Activated CD4-positive, alpha-beta T cell treated with anti-CD3 and anti-CD28 coated beads, Interleukin-2, amount 10 ng/mL, durations not matched to agents 7 days and 5 days (primary cell): ENCODE measurements at places on chromosomes 7 and 10.
A peak's percentile ranks its signal among the peaks of the same experiment; 100 is the strongest.

- H3K4me3 ChIP-seq = no peak overlapping the region
- no peak overlapping the region for H3K27ac ChIP-seq
- H3K36me3 ChIP-seq = peaks cover 49% of the 10 kb centered on the region
- H3K27me3 ChIP-seq = no peaks in the 10 kb centered on the region
- no peak for DNase-seq
These were observed 18.3 kb downstream of the TACR2 start for GRCh38 chr10:69398466-69398865.

DNA sequence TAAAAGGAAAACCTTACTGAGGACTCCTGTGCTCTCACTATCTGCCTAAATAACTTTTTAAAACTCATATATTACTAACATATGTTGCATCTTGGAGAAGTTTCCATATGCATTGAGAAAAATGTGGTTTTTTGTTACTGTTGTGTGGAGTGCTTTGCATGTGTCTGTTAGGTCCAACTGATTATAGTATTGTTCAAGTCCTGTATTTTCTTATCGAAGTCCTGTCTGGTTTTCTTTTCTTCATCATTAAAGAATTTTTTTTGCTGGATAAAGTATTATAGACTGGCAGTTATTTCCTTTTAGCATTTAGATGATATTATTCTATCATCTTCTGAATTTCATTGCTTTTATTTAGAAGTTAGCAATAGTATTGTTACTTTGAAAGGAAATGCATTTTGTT, 59.5 kb upstream of the ACSM6 start:
- no peak overlapping the region for H3K4me3 ChIP-seq
- no peaks in the 10 kb centered on the region for H3K4me1 ChIP-seq
- no peaks in the 10 kb centered on the region for H3K27me3 ChIP-seq
- H3K27ac ChIP-seq = no peak overlapping the region

DNA sequence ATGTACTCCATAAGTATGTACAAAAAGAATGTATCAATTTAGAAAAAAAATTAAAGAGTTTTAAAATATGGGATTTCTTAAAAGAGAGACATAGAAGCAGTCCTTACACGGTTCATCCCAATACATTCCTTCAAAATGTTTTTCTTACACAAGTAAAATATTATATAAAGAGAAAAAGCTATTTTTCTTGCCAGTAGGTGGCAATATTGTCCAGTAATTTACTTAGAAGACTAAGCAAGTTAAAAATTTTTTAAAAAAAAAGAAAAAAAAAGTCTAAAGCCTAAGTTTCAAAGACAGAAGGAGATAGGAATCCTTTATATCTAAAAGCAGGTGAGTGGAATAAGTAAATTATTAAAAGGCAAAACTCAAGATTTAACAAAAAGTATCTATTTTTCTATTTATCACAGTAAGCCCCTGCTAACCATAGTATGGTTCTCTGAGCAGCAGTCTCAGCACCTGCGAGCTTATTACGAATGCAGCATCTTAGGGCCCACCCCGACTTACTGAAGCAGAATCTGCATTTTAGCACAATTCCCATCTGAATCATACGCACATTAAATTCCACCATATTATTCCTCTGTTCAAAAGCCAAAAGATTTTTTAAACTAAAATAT, 240.6 kb downstream of the DGKI start:
- H3K4me3 ChIP-seq = no peak overlapping the region
- no peaks in the 10 kb centered on the region for H3K4me1 ChIP-seq
- peaks cover 4% of the 10 kb centered on the region for H3K27me3 ChIP-seq
- no peak for DNase-seq

- H3K4me1 ChIP-seq = peaks cover 32% of the 10 kb centered on the region
- no peak overlapping the region for H3K4me3 ChIP-seq
- H3K27ac ChIP-seq = no peak overlapping the region
- no peaks in the 10 kb centered on the region for H3K27me3 ChIP-seq
These were observed 14.6 kb downstream of the SND1 start for GRCh38 chr7:127666602-127667001.

DNA sequence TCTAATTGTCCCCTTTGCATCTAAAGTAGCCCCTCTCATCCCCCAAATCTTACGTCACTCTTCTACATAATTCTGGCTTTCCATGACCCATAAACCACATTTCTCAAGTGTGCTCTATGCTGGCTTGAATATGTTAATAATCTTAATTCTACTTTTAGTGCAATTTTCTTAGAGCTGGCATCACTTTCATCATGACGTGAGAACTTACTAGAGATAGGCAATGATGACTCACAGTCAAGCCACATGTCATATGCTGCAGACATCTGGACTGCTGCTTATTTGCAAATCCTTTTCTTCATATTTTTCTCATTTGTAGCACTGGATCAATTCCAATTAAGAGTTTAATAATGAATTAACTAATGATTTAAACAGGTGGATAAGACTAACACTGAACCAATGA, 260.7 kb upstream of the PRKCQ start:
- H3K27me3 ChIP-seq = peaks cover 12% of the 10 kb centered on the region
- no peaks in the 10 kb centered on the region for H3K4me1 ChIP-seq
- no peak for DNase-seq
- H3K36me3 ChIP-seq = no peaks in the 10 kb centered on the region
- no peak overlapping the region for H3K4me3 ChIP-seq

GRCh38 chr10:43923328-43923727, 274.6 kb upstream of the ZNF32 start:
- no peaks in the 10 kb centered on the region for H3K36me3 ChIP-seq
- H3K4me1 ChIP-seq = no peaks in the 10 kb centered on the region
- H3K27me3 ChIP-seq = no peaks in the 10 kb centered on the region
- no peak overlapping the region for H3K4me3 ChIP-seq

DNA sequence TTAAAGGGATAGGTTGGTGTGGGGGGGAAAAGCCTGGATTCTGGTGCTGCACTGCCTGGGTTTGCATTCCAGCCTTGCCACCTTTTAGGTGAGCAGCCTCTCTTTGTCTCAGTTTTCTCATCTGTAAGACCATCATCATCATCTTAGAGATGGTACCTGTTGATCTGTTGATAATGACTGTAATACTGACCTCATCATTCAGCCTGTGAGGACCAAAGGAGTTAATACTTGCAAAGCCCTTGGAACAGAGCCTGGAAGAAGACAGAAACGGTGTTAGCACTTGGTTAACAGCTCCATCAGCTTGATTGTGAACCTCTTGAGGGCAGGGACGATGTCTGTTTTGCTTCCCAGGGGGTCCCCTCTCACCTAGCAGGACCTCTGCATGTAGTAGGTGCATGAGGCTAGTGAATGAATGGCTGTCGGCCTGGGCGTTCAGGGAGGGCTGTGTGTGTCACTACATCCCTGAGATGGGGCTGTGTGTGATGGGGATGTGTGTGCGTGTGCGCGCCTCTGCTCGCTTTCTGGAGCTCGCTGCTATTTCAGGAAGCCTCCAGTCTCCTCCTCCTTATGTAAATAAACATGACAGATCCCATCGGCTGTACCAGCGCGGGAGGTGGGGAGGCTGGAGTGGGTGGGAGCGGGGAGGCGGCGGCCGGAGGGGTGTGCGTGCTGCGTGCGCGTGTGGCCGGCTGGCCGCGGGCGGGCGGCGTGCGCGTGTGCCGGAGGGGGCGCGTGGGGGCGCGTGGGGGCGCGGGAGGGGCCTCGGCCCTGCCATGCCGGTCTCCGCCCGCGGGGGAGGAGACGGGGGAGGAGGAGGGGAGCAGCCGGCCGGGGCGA, 61.2 kb downstream of the NEURL1 start:
- peaks cover 11% of the 10 kb centered on the region for H3K4me1 ChIP-seq
- H3K27me3 ChIP-seq = peaks cover 34% of the 10 kb centered on the region
- H3K36me3 ChIP-seq = no peaks in the 10 kb centered on the region
- DNase-seq = peak; percentile 11
- H3K27ac ChIP-seq = no peak overlapping the region

DNA sequence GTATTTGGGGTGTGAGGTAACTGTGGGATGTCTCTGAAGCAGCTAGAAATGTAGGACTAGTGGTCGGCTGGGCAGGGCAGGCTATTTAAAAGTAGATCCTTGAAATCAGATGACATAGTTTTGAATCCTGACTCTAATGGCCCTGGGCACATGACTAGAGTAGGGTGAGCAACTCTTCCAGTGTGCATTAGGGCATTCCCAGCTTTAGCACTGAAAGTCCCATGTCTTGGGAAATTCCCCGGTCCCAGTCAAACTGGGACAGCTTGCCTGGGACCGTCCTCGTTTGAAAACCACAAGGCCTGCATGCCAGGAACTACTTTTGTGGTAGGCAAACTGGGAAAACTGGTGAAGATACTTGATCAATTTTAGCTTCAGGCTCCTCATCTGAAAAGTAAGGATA, 255.3 kb downstream of the PTEN start:
- H3K27ac ChIP-seq = no peak overlapping the region
- peaks cover 4% of the 10 kb centered on the region for H3K27me3 ChIP-seq
- no peaks in the 10 kb centered on the region for H3K36me3 ChIP-seq
- H3K4me3 ChIP-seq = no peak overlapping the region
- peaks cover 16% of the 10 kb centered on the region for H3K4me1 ChIP-seq
- DNase-seq = no peak

GRCh38 chr10:128047351-128047750, 78.9 kb downstream of the MKI67 start:
- H3K36me3 ChIP-seq = peaks cover 39% of the 10 kb centered on the region
- peak overlapping the region; percentile 97 for H3K27ac ChIP-seq
- H3K27me3 ChIP-seq = no peaks in the 10 kb centered on the region
- peak; percentile 91 for DNase-seq

- no peak for DNase-seq
- no peaks in the 10 kb centered on the region for H3K27me3 ChIP-seq
- no peak overlapping the region for H3K4me3 ChIP-seq
- H3K36me3 ChIP-seq = no peaks in the 10 kb centered on the region
These were observed 883.8 kb downstream of the LRMDA start for GRCh38 chr10:76315240-76315639.

GRCh38 chr7:95919556-95919955, 147.2 kb downstream of the DYNC1I1 start:
- H3K36me3 ChIP-seq = no peaks in the 10 kb centered on the region
- peaks cover 18% of the 10 kb centered on the region for H3K27me3 ChIP-seq
- no peak for DNase-seq
- H3K27ac ChIP-seq = no peak overlapping the region
- H3K4me1 ChIP-seq = peaks cover 7% of the 10 kb centered on the region

GRCh38 chr7:157204134-157204533, 65.4 kb downstream of the UBE3C start:
- no peak overlapping the region for H3K27ac ChIP-seq
- no peak overlapping the region for H3K4me3 ChIP-seq
- no peak for DNase-seq
- H3K27me3 ChIP-seq = no peaks in the 10 kb centered on the region

DNA sequence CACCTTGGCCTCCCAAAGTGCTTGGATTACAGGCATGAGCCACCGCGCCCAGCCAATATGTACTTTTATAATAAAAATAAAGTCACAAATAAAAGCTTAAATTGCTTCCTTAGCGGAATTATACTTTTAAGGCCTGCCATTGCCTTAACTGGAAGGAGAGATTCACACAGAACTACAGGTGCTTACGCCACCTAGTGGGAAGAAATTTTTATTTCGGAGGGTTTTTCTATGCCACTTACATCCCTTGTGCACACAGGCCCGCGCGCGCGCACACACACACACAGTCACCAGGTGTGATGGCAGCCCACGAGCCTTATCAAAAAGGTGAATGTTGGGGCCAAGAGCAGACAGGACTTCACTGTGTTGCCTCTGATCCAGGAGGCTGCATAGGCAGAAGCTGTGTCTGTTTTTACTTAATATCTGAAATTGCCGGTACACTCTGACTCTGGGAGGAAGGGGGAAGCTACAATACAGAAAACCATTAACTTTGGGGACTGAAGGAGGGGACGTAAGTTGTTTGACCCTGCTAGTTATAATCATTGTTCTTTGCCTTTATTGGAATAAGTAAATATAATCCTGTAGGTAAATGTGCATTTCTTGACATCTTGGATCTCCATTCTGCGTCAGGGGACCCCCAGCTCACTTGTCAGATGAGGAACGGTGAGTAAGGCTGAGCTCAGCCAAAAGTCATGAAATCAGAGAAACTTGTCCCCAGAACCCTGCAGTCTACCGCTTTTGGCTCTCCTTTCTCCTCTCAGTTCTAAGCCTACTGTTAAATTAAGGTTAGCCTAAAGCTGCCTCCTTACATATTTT, 87.1 kb downstream of the SLC16A9 start:
- no peak overlapping the region for H3K27ac ChIP-seq
- no peaks in the 10 kb centered on the region for H3K36me3 ChIP-seq
- H3K27me3 ChIP-seq = peaks cover 3% of the 10 kb centered on the region
- H3K4me3 ChIP-seq = no peak overlapping the region
- DNase-seq = peak; percentile 51
- peaks cover 4% of the 10 kb centered on the region for H3K4me1 ChIP-seq

DNA sequence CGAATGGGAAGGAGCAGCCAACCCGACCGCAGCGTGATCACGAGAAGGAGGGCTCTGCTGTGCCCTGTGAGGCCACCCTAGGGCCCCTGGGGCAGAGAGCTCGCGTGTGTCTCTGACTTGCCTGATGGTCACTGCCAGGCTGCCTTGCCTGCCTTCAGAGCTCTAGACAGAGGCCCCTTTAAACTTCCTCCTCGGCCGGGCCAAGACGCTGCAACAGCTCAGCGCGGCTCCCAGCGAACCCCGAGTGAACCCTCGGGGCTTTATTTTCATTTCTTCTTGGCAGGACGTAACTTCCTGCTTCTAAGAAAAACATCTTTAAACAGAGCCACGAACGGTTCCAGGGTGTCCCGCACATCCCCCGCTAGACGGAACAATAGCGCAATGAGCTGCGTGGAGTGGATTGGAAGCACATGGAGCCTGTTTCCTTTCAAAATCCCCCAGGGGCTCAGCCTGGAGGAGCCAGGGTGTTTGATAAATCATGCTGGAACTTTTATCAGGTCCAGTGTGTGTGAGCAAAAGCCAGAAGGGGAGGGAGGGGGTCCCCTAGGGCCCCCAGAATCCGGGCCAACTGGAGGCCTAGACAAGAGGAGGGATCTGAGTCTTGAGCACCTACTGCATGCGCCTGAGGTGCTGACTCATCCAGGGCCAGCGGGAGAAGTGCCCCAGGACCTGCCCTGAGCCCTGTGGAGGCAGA, 134.1 kb upstream of the GDF10 start:
- DNase-seq = peak; percentile 48
- peak overlapping the region; percentile 49 for H3K4me3 ChIP-seq
- peak overlapping the region; percentile 93 for H3K27ac ChIP-seq
- peaks cover 22% of the 10 kb centered on the region for H3K4me1 ChIP-seq
- H3K27me3 ChIP-seq = no peaks in the 10 kb centered on the region

DNA sequence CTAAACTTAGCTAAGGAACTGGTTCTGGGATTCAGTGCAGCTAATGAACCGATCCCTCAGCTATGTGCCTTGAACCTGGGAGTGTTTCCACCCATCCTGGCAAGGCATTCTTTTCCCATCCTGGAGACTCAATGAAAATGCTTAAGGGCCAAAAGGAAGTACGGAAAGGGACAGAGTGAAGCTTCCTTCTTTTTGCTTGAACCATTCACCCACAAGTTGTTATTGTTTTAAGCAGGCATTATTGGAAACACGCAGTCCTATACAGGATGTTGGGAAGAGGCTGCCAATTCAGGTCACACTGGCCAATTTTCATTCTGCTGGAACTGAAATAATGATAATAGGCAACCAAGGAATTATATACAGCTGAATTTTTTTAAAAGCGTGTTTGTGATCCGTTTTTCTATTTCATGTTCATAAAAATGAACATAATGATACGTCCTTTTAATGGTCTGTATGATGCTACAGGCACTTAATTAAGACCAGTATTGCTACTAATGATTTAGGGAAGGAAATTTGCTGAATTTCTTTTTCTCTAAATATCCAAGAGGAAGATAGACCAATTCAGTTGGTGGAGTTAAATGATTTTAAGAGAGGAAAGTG, 57.8 kb upstream of the FZD1 start:
- no peak overlapping the region for H3K4me3 ChIP-seq
- no peak overlapping the region for H3K27ac ChIP-seq
- H3K4me1 ChIP-seq = no peaks in the 10 kb centered on the region
- H3K36me3 ChIP-seq = no peaks in the 10 kb centered on the region

GRCh38 chr10:127880557-127880956, 12.2 kb downstream of the CLRN3 start:
- H3K27ac ChIP-seq = peak overlapping the region; percentile 77
- peaks cover 36% of the 10 kb centered on the region for H3K4me1 ChIP-seq
- no peaks in the 10 kb centered on the region for H3K27me3 ChIP-seq
- H3K4me3 ChIP-seq = no peak overlapping the region
